ENCODE measurements at places on chromosomes 4 and X. TPM values are rescaled to one million over a fixed set of nuclear protein-coding genes. Genes with fewer than 3 reads are reported as not detected.

UCP1 gene
- total RNA-seq, result not detected

F8 gene
- total RNA-seq, result 2.4 TPM

AADAT gene
- total RNA-seq, result not detected

KLF8 gene
- 7.0 TPM for total RNA-seq

NAT8L gene
- total RNA-seq, result not detected

IRS4 gene
- total RNA-seq, result not detected

DNA sequence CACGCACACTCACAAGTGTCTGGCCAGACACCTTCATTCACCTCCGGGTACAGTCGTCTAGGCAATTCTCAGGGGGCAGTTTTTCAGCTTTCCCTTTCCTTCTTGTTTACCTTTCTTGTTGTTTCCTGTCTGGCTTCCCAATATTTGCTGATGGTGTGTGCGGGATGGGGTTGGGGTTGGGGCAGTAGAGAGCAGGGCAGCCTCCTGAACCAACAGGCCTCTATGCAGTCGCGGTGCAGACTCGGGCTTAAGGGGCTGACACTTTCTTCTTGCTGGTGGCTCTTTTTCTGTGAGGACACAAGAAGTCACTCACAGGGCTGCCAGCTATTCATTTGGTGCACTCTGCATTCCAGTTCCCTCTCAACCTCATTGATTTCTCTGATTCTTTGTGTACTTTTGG is 56.4 kb downstream of the NBDY start:
- H3K4me3 ChIP-seq, result no peak overlapping the region
- DNase-seq, result no peak
- peaks cover 13% of the 10 kb centered on the region for H3K4me1 ChIP-seq
- H3K27me3 ChIP-seq, result no peaks in the 10 kb centered on the region
- H3K27ac ChIP-seq, result no peak overlapping the region

- peak; percentile 60 for DNase-seq
- H3K36me3 ChIP-seq, result no peaks in the 10 kb centered on the region
- H3K4me3 ChIP-seq, result no peak overlapping the region
- peaks cover 5% of the 10 kb centered on the region for H3K4me1 ChIP-seq
- H3K27me3 ChIP-seq, result no peaks in the 10 kb centered on the region
- H3K27ac ChIP-seq, result no peak overlapping the region
These were observed 5.8 kb upstream of the TET2 start for GRCh38 chr4:105140684-105141490.

DNA sequence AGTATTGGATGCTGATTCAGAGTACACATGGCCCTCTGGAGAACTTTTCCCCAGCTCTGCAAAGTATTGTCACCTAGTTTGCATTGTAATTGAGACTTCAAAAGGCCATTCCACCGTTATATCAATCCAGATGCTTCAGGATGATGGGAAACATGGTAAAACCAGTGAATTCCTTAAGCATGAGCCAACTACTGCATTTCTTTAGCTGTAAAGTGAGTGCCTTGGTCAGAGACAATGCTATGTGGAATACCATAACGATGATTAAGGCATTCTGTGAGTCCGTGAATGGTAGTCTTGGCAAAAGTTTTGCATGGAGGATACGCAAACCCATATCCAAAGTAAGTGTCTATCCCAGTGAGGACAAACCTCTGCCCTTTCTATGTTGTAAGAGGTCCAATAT is 355.2 kb downstream of the DCAF12L2 start:
- H3K27me3 ChIP-seq, result no peaks in the 10 kb centered on the region
- DNase-seq, result no peak
- H3K36me3 ChIP-seq, result no peaks in the 10 kb centered on the region

DNA sequence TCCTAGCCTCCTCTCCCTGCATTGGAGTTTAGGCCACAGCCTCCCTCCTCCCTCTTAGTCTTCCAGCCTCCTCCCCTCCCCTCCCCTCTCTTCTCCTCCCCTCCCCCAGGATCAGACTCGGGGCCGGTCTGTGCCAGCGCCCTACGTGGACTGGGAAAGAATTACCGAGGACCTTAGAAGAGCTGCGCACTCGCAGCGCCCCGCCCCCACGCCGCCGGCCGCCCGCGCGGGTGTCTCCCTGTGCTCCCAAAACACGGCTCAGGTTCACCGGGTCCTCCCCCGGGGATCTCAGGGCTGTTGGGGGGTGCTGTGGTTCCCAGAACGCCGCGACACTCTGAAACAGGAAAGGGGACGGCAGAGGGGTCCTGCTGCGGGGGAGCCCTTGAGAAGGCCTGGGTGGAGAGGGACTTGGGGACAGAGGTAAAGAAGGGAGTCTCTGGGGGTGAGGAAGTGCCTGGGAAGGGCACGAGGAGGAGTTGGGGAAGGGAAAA is 122.3 kb upstream of the TBL1X start:
- peaks cover 41% of the 10 kb centered on the region for H3K4me1 ChIP-seq

DNA sequence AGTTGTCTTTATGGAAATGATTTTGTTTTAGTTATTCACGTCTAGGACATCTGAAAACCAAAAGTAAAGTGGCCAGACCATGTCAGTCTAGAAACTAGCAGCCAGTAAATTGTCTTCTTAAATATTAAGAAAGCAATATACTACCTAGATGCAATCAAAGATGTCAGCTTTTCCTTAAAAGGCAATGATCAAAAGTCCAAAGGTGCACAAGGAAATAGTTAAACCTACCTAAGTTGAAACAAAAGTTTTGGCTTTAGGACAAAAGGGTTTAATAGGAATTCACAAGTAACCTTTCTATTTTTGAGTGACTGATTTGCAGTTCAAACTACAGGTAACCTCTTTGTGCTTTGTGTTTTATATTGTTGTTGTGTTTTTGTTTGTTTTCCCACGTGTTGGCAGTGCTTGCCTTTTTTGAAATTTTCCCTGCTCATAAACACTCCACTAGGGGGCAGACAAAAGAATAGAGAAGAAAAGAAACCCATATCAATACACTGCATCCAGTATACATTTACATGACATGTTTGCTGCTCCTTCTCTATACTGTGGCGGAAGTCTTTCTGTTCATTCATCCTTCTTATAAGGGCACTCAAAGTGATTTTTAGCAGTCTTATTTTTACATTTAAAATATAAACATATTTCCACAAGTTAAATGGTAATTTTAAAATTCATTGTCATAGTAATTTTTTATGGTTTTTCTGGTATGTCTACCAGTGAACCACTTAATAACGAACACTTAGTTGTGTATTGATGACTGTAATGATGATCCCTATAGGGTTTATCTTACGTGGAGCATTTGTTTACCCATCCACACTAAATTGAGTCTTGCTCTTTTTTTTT is 62.7 kb downstream of the GAB1 start:
- no peaks in the 10 kb centered on the region for H3K36me3 ChIP-seq
- no peak overlapping the region for H3K27ac ChIP-seq
- DNase-seq, result peak; percentile 32
- no peaks in the 10 kb centered on the region for H3K4me1 ChIP-seq
- H3K4me3 ChIP-seq, result no peak overlapping the region

DNA sequence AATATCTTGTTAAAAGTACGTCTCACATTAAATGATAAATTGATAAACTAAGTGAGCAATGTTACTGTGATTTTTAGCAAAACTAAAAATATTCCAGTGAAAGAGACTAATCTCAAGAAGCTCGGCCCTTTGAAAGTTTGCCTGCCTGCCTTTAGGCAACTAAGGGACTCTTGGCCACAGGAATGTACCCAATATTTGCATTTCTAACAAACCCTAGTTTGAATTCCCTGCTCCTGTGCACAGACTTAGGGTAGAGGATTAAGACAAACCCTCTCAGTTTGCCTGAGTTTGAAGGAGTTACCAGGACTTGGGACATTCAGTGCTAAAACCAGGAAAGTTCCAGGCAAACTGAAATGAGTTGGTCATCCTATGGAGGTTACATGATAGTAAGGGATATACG is 157.1 kb downstream of the SCFD2 start:
- no peaks in the 10 kb centered on the region for H3K36me3 ChIP-seq
- no peak overlapping the region for H3K27ac ChIP-seq
- no peaks in the 10 kb centered on the region for H3K4me1 ChIP-seq
- no peaks in the 10 kb centered on the region for H3K27me3 ChIP-seq
- DNase-seq, result no peak
- H3K4me3 ChIP-seq, result no peak overlapping the region

GRCh38 chr4:80072228-80072743 is 743 bp downstream of the ANTXR2 start:
- DNase-seq, result peak; percentile 67
- peak overlapping the region; percentile 86 for H3K27ac ChIP-seq
- H3K36me3 ChIP-seq, result peaks cover 4% of the 10 kb centered on the region
- peak overlapping the region; percentile 75 for H3K4me3 ChIP-seq

DNA sequence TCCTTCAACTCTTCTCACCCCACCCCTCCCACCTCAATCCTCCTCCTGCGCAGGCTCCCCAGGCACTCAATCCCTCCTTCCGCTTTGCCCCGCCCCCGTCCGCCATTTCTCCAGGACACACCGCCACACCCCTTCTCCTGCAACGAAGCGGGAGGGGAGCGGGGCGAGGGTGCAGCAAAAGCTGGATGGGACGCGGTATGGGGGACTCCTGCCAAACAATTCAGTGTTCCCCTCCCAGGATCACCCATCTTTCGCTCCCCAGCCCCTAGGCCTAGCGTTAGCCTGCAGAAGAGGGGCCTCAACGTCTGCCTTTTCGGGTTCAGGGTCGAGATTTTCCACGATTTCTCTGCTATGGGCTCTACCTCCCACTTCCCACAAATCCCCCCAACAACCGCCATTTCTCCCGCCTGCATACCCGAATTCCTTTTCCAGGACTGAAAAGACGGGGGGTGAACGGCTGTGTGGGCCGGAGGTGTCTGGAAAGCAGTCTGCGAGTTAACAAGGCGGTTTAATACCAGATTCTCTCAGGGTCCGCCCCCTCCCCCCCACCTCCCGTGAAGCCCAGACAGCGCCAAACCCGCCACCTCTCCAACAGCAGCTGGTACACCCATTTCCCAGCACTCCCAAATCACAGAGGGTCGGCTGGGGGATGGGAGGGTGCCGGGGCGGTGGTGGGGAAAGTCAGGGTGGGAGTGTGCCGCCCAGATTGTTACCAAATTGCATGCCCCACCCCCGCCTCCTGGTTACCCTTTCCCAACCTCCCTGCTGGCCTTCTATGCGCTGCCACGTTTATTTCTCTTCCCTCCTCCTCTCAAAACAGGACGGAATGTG is 774 bp downstream of the ARMCX2 start:
- H3K4me3 ChIP-seq, result peak overlapping the region; percentile 28
- no peaks in the 10 kb centered on the region for H3K36me3 ChIP-seq
- H3K27me3 ChIP-seq, result no peaks in the 10 kb centered on the region
- DNase-seq, result peak; percentile 57

GRCh38 chrX:84108584-84108983 is 79.4 kb downstream of the RPS6KA6 start:
- no peak overlapping the region for H3K27ac ChIP-seq
- no peak for DNase-seq
- no peak overlapping the region for H3K4me3 ChIP-seq
- no peaks in the 10 kb centered on the region for H3K36me3 ChIP-seq
- no peaks in the 10 kb centered on the region for H3K27me3 ChIP-seq
- H3K4me1 ChIP-seq, result no peaks in the 10 kb centered on the region

DNA sequence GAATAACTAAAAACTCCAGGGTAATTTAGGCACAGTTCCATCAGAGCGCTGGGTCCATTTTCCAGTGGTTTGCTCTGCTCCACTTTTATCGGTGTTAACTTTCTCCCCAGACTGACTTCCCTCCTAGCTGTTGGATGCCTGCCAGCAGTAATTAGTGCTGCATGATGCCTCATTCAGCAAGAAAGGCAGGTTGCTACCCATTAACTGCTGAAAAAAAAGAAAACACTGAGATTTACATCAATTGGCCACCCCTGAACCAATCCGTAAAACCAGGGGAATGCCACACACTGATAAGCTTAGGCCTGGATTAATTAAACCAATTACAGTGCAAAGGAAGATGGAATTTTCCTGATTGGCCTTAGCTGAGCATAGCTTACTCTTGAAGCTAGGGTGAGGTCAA is 182.4 kb upstream of the CXXC4 start:
- H3K4me1 ChIP-seq, result no peaks in the 10 kb centered on the region
- H3K27ac ChIP-seq, result no peak overlapping the region
- H3K27me3 ChIP-seq, result no peaks in the 10 kb centered on the region
- H3K36me3 ChIP-seq, result no peaks in the 10 kb centered on the region
- no peak for DNase-seq
- no peak overlapping the region for H3K4me3 ChIP-seq

- no peaks in the 10 kb centered on the region for H3K36me3 ChIP-seq
- H3K4me1 ChIP-seq, result no peaks in the 10 kb centered on the region
- H3K4me3 ChIP-seq, result no peak overlapping the region
- H3K27ac ChIP-seq, result no peak overlapping the region
These were observed 84.7 kb upstream of the GPR101 start for GRCh38 chrX:137118536-137118935.

DNA sequence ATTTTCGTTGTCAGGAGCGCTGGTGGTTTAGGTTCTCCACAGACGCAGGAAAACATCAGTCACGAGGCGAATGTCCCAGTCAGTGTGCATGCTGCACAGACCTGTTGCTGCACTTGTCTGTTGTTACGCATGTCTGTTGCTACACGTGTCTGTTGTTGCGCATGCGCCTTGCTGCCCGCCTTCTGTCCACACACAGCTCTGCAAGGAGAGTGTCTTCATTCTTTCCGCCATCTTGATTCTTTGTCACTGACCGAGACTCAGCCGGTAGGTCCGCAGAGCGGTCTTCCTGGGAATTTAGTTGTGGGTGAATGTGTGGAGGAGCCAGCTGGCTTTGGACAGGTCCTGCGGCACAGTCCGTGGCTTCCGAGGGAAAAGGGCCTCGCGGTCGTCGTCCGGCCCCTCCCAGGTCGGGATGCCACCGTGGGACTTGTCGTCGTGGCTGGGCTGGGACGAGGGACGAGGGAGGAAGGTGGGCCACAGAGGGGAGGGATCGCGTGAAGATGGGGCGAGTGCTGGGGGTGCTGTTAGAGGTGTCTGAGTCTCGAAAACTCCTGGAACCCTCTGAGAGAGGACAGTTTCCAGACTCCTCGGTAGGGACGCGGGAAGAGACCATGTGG is at the start of gene PAGE2B:
TSS of gene PAGE2B (plus strand) at position 180 of the 617 bp plus-strand sequence. CDS start 1,012 bp downstream, outside the sequence.
- H3K27ac ChIP-seq, result no peak within 1 kb of the TSS
- no peaks in the 10 kb centered on the region for H3K36me3 ChIP-seq
- H3K4me1 ChIP-seq, result no peaks in the 10 kb centered on the region
- H3K27me3 ChIP-seq, result no peaks in the 10 kb centered on the region
- no peak for DNase-seq

DNA sequence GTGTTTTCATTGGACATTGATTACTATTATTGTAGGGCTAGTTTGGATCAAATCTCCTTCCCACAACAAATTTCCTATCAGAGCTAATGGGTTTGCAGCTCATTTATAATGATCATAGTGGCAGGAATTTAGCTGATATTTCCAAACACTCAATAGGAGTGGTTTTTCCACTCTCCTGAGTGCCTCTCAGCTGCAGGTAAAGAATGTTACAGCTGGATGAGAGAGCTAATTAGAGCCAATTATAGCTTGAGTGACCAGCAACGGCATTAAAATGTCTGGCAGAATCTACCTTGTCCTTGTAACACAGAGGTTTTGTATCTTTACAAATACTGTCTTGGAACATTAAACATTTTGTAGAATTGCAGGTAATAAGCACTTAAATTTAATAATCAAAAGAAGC is 602.8 kb upstream of the EPHA5 start:
- H3K27ac ChIP-seq, result no peak overlapping the region
- no peak for DNase-seq
- H3K36me3 ChIP-seq, result no peaks in the 10 kb centered on the region
- H3K4me1 ChIP-seq, result no peaks in the 10 kb centered on the region

All from CD4-positive, alpha-beta memory T cell (primary cell).